Left lung (tissue), 14 donors: ENCODE measurements at places on chromosomes 7 and 10.

DNA sequence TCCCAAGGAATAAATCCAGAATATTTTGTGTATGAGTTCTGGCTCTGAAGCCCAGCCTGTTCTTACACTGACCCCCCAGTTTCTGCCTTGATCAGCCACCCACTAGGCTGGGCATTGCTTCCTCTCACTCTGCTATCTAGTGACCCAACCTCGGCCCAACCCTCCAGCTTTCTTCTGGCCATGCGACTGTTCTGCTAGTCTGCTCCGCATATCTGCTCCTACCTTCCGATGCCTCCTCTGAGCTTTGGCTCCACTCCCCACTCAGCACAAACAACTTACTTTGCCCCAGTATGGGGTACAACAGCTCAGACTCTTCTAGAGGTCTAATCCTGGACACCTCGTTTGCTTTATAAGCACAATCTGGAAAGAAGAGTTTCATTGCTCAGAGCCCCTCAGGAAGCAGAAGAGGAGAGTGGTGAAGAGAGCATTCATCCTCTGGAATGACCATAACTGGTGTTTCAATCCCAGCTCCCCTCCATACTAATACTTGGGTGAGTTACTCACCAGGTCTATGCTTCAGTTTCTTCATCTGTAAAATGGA, 99.6 kb downstream of the NPSR1 start:
- H3K4me1 ChIP-seq = no peaks in the 10 kb centered on the region
- no peak overlapping the region for H3K4me3 ChIP-seq
- H3K27me3 ChIP-seq = no peaks in the 10 kb centered on the region
- no peak for DNase-seq
- no peak overlapping the region for H3K27ac ChIP-seq

DNA sequence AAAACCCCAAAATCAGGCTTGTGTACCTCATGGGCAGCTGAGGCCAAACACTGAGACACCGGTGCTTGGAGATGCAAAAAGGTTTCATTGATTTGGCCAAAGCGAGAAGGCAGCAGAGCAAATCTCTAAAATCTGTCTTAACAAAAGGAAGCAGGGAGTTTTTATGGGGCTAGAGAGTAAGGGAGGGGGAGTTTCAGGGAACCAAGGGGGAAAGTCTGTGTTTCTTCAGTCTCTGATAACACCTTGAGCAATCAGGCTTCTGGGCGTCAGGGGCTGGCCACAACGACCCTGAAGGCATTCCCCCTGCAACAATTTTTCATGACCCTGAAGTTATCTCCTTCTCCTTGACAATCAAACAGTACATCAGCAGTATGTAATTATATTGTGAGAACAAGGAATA, 2.7 kb upstream of the ZNF786 start:
- H3K27ac ChIP-seq = no peak overlapping the region
- H3K4me3 ChIP-seq = no peak overlapping the region
- DNase-seq = no peak
- no peaks in the 10 kb centered on the region for H3K36me3 ChIP-seq

GRCh38 chr7:156640949-156641485, 443 bp downstream of the RNF32 start:
- peak overlapping the region; percentile 76 for H3K4me3 ChIP-seq
- DNase-seq = no peak
- H3K27ac ChIP-seq = peak overlapping the region; percentile 68

GRCh38 chr10:21832821-21833130, 170.8 kb downstream of the DNAJC1 start:
- no peaks in the 10 kb centered on the region for H3K4me1 ChIP-seq
- DNase-seq = no peak
- no peaks in the 10 kb centered on the region for H3K27me3 ChIP-seq
- H3K27ac ChIP-seq = no peak overlapping the region

GRCh38 chr7:80929619-80930018, 10.8 kb upstream of the SEMA3C start:
- no peaks in the 10 kb centered on the region for H3K4me1 ChIP-seq
- H3K36me3 ChIP-seq = no peaks in the 10 kb centered on the region
- no peak for DNase-seq
- no peak overlapping the region for H3K27ac ChIP-seq
- no peak overlapping the region for H3K4me3 ChIP-seq

GRCh38 chr10:25261110-25261509, 86.3 kb downstream of the GPR158 start:
- no peak overlapping the region for H3K4me3 ChIP-seq
- no peak for DNase-seq
- no peak overlapping the region for H3K27ac ChIP-seq

DNA sequence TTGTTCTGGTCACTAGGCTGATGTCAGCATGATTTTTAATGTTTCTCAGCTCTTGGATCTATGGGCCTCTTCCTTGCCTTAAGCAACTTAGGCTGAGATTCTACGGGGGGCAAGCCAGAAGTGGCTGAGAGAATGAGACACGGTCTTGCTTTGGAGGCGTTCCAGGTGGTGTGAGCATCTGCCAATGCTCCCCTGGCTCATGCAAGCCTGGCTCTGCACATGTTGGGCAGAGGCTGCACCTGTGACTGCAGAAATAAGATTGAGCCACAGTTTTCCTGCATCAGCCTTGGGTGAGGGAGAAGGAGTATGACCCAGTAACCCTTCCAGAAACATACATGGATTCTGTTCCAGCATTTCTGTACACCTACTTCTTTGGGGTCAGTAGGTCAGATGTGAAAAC, 41.9 kb downstream of the C10orf120 start:
- no peaks in the 10 kb centered on the region for H3K27me3 ChIP-seq
- no peak overlapping the region for H3K27ac ChIP-seq
- no peaks in the 10 kb centered on the region for H3K36me3 ChIP-seq
- no peak for DNase-seq
- no peak overlapping the region for H3K4me3 ChIP-seq

- no peaks in the 10 kb centered on the region for H3K4me1 ChIP-seq
- H3K27ac ChIP-seq = no peak overlapping the region
- peak; percentile 67 for DNase-seq
- H3K4me3 ChIP-seq = no peak overlapping the region
- H3K27me3 ChIP-seq = no peaks in the 10 kb centered on the region
Observed at GRCh38 chr10:127556916-127557315, 7.8 kb downstream of the NPS start.

DNA sequence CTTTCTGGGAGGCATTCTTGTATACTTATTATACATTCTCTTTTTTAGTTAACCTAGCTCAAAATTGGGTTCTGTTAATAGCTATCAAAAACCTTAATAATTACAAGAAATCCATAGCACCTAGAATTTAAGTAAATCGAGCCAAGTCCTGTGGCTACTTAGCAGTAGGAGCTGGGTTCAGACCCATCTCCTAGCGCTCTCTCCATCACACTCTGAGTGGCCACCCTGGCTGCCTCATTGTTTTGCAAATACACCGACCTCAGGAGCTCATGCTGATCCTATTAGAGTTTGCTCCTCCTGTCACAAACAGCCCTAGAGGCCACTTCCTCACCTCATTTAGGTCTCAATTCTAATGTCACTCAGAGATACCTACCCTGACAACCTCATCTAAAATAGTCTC, 46.2 kb upstream of the OSBPL3 start:
- H3K4me1 ChIP-seq = no peaks in the 10 kb centered on the region
- H3K27ac ChIP-seq = no peak overlapping the region
- no peak overlapping the region for H3K4me3 ChIP-seq
- no peak for DNase-seq

DNA sequence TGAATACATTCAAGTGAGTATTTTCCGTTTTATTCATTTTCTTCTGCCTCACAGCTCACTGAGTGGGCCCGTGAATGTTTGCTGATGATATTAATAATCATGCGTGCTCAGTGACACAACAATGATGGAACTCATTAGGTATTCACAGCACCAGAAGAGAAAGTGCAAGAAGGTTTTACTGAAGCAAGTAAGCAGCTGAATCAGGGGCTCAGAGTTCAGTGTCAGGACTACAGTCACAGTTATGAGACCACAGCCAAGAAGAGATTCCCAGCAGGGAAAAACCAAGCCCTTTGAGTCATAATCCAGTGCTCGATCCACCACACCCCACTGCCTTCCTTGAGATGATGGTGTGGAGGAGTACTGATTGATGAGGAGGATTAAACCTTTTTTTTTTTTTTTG, 247.4 kb downstream of the KIAA1217 start:
- no peak overlapping the region for H3K4me3 ChIP-seq
- H3K27ac ChIP-seq = no peak overlapping the region
- H3K27me3 ChIP-seq = no peaks in the 10 kb centered on the region
- H3K36me3 ChIP-seq = no peaks in the 10 kb centered on the region

- H3K4me1 ChIP-seq = peaks cover 4% of the 10 kb centered on the region
- no peak for DNase-seq
- no peak overlapping the region for H3K27ac ChIP-seq
- H3K36me3 ChIP-seq = no peaks in the 10 kb centered on the region
- H3K27me3 ChIP-seq = no peaks in the 10 kb centered on the region
Observed at GRCh38 chr10:98463976-98464754, 17.4 kb upstream of the HPS1 start.

- no peaks in the 10 kb centered on the region for H3K4me1 ChIP-seq
- DNase-seq = no peak
- H3K4me3 ChIP-seq = no peak overlapping the region
- no peak overlapping the region for H3K27ac ChIP-seq
- H3K36me3 ChIP-seq = no peaks in the 10 kb centered on the region
Observed at GRCh38 chr10:93281367-93281720, 200.8 kb downstream of the MYOF start.

DNA sequence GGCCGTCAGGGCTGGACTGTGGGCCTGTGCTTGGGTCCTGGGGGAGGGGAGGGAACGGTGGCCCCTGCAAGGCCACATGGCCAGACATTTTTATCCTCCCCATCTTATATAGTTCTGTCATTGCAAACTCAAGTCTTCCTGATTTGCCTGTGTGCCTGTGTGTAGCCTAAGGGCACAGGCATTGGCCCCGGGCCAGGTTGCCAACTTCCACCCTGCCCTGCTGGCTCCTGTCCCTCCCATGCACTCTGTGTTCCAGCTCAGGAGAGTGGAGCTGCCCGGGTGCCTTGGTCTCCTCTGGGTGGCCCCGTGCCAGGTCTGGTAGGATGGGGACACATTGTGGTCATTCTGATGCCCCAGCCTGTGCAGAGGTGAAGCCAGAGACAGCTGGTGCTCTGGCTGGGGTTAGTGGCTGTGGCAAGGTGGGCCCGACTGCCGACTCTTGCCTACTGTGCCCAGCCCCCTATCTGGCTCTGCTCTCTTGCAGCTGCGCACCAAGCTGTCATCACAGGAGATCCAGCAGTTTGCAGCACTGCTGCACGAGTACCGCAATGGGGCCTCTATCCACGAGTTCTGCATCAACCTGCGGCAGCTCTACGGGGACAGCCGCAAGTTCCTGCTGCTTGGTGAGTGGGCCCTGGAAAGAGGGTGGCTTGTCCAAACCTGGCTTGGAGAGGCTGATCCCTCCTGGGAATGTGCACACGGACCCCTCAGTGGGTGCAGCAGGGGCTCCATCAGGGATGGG, 14.8 kb downstream of the NACAD start:
- DNase-seq = peak; percentile 25
- no peak overlapping the region for H3K4me3 ChIP-seq
- no peaks in the 10 kb centered on the region for H3K27me3 ChIP-seq
- peaks cover 13% of the 10 kb centered on the region for H3K4me1 ChIP-seq

DNA sequence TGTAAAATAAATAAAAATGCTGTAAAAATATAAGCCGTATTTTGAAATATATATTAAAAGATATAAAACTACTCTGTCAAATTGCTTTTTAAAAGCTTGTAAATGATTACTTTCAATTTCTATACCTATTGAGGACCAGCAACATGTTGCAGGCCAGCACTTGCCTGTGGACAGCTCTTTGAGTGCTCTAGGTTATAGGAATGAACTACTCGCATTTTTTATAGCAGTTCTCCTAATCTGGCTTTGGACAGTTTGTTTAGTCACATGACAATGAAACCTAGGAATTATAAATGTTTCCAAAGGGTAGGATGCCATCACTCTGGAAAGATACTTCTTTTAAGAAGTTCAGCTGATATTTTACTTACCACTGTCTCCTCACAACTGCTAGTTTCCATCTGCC, 117.7 kb upstream of the PTPRZ1 start:
- H3K4me1 ChIP-seq = no peaks in the 10 kb centered on the region
- no peak for DNase-seq
- no peaks in the 10 kb centered on the region for H3K27me3 ChIP-seq
- H3K4me3 ChIP-seq = no peak overlapping the region
- H3K27ac ChIP-seq = no peak overlapping the region

DNA sequence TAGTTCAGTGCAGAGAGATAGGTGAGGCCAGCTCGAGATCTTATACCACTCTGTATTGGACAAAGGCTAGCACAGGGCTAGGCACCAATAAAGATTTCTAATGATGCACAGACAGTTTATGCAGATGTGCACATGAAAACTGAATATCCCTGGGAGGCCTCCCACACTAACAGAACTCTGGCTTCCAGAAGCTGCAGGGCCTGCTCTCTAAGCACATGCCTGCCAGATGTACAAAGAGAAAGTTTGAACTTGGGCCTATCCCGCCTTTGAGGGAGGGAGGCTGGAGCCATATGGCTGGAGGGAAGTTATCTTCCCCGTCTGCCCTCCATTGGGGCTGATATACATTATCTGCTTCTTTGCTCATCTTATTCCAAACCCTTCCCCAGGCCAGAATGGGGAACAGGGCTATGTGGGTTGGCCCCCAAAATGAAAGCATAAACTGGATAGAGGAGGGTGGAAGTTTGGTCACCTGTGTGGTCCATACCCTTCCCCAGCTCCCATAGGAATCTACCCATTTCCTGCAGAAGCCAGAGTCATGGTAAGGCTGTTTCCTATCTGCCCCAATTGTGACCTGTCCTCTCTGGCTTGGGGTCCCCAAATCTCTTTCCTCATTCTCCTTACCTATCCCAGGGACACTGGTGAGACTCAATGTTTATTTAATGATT, 3.8 kb downstream of the KAZALD1 start:
- no peak for DNase-seq
- no peak overlapping the region for H3K4me3 ChIP-seq
- H3K27me3 ChIP-seq = no peaks in the 10 kb centered on the region
- no peaks in the 10 kb centered on the region for H3K36me3 ChIP-seq
- H3K27ac ChIP-seq = peak overlapping the region; percentile 82
- H3K4me1 ChIP-seq = peaks cover 28% of the 10 kb centered on the region

DNA sequence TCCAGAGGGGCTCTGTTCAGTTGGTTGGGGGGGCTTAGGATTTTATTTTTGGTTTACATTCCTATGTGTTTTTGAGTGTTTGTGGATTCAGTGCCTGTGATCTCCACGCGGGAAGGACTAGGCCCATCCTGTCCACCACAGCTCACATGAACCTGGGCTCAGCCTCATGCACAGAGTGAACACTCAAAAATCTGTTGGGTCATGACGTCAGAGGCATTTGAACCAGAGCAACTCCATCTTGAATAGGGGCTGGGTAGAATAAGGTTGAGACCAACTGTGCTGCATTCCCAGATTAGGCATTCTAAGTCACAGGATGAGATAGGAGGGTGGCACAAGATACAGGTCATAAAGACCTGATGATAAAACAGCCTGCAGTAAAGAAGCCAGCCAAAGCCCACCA, 133.3 kb downstream of the RAMP3 start:
- no peaks in the 10 kb centered on the region for H3K4me1 ChIP-seq
- H3K4me3 ChIP-seq = no peak overlapping the region
- H3K27me3 ChIP-seq = no peaks in the 10 kb centered on the region
- no peak for DNase-seq
- H3K27ac ChIP-seq = no peak overlapping the region
